Activated CD4-positive, alpha-beta T cell treated with anti-CD3 and anti-CD28 coated beads for 1 hour (primary cell): ENCODE measurements at places on chromosomes 1 and 21.

DNA sequence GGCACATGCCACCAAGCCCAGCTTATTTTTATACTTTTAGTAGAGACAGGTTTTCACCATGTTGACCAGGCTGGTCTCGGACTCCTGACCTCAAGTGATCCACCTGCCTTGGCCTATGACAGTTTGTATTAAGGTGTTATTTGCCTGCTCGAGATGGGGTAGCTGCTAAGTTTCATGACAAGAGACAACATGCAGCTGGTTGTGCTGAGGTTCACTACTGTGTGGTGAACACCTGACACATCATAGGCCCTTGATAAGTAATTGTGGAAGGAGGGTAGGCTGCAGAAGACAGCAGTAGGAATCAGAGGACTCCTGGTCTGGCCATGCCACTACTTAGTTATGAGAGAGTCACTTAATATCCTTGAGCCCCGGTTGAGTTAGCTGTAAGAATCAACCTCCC is 46.2 kb downstream of the PLPP3 start:
- DNase-seq: no peak

GRCh38 chr1:25685938-25686665 is 69.5 kb downstream of the MAN1C1 start:
- DNase-seq: no peak

- DNase-seq: no peak
Measured at GRCh38 chr1:156226116-156226538, 13.3 kb downstream of the PMF1 start.

DNA sequence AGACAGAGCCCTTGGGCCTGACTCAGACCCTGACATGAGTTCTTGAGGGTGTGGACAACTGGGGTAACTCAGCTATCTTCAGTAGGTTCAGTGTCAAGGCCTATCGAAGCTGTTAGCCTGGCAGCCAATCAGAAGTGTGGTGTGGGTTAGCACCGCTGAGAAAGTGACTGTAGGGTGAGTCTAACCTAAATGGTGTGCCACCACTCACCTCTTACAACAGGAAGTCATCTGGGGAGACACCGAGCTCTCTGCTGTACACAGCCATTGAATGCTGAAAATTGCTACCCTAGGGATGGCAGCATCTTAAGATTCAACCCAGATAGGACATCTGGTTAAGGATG is 44.6 kb downstream of the RASSF5 start:
- peak; percentile 66 for DNase-seq

GRCh38 chr1:168755800-168756418 is 26.9 kb upstream of the DPT start:
- no peak for DNase-seq

DNA sequence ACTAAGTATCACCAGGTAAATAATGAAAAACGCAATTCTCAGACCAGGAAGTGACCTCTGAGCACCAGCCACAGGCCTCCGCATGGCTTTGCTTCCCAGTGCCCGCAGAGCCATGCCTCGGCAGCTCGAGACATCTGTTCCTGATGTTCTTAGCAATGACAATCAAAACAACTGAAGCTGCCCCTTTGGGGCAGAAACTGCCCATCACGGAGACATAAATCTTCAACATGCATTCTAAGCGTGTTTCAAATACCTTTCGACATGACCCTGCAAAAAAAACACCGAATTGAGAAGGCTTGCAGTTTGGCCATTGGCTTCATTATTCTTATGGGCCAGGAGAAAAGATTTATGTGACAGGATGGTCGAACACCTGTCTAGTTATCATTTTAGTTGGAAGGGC is 5.8 kb upstream of the RAP1GAP start:
- no peak for DNase-seq

GRCh38 chr1:60569189-60569588 is 495.6 kb upstream of the C1orf87 start:
- no peak for DNase-seq

DNA sequence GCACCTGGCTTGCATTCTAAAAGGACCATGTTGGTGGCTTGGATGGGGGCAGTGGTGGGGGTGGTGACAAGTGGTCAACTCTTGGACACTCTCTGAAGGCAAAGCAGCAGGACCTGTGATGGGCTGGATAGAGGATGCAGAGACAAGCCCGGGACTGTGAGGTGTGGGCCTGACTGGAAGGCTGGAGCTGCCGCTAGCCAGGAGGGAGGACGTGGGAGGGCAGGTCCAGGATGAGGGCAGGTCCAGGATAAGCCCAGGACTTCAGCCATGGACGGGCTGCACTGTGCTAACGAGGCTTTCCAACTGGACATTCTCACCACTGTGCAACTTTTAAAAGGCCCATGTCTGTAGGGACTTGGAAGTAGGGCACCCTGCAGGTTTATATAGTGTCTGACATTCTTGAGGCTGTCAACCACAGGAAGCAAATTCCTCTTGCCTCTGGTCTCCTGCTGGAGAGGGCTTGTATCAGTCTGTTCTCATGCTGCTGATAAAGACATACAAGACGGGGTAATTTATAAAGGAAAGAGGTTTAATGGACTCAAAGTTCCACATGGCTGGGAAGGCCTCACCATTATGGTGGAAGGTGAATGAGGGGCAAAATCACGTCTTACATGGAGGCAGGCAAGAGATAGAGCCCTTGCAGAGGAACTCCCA is 8.3 kb upstream of the C1orf167 start:
- no peak for DNase-seq

GRCh38 chr1:21254335-21254951 is 35.8 kb downstream of the ECE1 start:
- DNase-seq: no peak

- DNase-seq: no peak
Measured at GRCh38 chr1:17597651-17598050, 58.2 kb downstream of the ARHGEF10L start.

- no peak for DNase-seq
Measured at GRCh38 chr1:213985209-213986019, 2.4 kb upstream of the PROX1 start.

GRCh38 chr1:27650171-27650538 is 15.2 kb upstream of the FGR start:
- DNase-seq: no peak

DNA sequence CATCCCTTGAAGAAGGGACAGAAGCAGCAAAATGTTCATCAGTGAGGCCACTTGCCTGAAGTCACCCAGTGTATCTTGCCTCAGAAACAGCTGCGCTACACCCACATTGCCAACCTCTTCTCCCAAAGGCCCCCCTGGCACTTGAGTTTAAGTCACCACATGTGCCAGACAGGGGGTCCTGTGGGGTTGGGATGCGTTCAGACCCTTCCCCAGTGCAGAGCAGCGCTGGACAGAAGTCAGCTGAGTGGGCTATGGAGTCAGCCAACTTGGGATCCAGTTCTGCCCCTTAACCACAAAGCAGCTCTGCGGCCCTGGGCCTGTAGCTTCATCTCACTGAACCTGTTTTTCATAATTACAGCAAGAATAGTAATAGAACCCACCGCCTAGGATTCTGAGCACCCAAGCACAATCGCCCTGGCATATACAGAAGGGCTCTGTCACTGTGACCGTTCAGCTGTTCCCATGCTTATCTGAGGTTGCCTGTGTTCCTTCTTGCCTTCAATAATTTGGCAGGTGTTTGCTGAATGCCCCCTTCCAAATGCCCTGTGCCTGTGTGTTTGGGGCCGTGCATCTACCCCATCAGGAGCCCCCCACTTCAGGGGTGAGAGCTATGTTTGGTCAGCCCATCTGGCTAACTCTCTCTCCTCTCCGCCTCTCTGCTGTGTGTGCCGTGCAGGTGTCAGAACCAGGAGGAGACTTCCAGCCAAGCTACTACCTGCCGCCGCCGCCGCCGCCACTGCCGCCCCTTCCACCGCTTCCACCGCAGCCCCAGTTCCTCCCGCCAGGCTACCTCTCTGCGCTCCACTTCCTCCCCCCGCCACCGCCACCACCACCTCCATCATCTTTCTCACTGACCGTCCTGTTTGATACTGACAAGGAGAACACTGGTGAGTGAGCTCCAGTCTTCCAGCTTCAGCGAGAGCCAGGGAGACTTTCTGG is 5.0 kb downstream of the DMRTB1 start:
- DNase-seq: no peak

GRCh38 chr1:15911927-15912326 is 64.0 kb downstream of the ZBTB17 start:
- no peak for DNase-seq

DNA sequence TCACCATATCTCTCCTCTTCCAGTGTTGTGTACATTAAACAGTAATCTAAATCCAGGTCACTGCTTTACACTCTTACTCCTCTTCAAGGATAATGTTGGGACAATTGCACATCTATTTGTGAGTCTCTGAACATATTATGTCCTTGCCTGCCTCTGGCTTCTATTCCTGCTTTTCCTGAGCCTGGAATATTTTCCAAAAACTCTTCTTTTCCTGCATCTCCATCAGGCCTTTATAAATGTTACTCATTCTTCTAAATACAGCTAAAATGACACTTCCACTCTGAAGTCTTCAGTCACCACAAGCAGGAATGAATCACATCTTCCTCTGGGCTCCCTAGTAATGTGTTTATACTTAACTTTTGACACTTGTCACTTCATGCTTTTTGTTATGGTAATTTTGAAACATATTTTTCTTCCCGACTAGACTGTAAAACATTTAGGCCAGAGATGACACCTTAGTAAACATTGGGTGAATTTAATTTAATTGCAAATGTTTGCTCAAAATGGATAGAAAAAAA is 396.0 kb downstream of the LRRIQ3 start:
- no peak for DNase-seq

GRCh38 chr1:71557138-71557537 is 476.3 kb upstream of the ZRANB2 start:
- DNase-seq: no peak

DNA sequence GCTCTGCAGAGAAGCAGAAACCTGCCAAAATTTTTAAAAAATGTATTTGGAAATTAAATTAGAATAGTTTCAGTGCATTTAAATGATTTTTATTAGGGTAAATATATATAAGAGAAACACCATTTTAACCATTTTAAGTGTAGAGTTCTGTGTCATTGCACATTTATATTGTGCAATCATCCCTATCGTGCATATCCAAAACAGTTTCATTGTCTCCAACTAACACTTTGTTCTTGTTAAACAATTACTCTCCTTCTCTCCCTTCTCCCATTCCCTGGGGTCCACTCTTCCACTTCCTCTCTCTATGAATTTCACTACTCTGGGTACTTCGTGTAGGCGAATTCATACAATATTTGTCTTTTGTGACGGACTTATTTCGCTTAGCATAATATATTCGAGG is 6.0 kb upstream of the OR2L8 start:
- DNase-seq: no peak

GRCh38 chr1:228863776-228864175 is 128.5 kb downstream of the RHOU start:
- DNase-seq: no peak

GRCh38 chr1:205144046-205144720 is 22.4 kb upstream of the RBBP5 start:
- no peak for DNase-seq

GRCh38 chr1:65255035-65255655 is 54.2 kb upstream of the DNAJC6 start:
- DNase-seq: no peak

GRCh38 chr1:159465191-159465603 is 25.7 kb downstream of the OR10J1 start:
- DNase-seq: no peak

GRCh38 chr1:166907763-166908162 is 31.7 kb upstream of the TADA1 start:
- DNase-seq: no peak

DNA sequence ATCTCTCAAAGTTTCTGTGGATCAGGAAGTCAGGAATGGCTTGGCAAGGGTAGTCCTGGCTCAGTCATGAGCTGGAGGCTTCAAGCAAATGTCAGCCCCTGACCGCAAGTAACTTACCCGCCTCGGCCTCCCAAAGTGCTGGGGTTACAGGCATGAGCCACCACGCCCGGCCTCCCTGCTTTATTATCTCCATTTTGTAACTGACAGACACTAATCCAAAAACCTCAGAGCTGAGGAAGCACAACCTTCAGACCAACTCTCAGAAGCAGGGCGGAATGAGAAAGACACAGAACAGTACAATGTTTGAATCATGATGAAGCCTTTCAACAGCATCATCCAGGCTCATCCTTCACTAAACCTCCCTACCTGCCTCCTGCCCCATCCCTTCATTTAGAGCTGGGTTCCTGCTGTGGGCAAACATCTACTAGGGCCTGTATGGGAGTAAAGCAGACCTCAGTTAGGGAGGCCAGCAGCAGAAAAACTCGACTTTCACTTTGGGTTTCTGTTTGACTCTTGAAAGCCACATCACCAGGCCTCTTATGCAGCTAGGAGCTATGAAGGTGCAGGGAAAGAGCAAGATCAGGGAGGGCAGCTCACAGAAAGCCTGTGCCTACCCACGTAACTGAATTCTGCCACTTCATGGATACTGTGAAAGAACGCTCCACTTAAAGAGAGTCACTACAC is 84.4 kb upstream of the RAB4A start:
- DNase-seq: no peak

DNA sequence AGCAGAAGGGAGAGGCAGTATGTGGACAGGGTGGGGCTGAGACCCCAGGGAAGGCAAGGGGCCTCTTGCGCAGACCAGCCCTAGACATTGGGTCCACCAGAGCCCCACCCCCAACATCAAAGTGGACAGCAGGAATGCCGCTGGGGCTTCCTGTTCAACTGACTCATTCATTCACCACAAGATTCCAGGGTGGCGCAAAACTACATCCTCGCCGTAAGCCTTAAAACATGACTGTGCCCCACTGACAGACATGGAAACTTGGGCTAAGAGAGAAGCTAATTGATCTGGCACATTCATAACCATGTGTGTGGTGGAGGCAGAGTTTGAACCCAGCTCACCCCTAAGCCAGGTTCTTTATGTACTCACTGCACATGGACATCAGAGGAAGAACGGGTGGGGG is 14.0 kb downstream of the COL16A1 start:
- no peak for DNase-seq

DNA sequence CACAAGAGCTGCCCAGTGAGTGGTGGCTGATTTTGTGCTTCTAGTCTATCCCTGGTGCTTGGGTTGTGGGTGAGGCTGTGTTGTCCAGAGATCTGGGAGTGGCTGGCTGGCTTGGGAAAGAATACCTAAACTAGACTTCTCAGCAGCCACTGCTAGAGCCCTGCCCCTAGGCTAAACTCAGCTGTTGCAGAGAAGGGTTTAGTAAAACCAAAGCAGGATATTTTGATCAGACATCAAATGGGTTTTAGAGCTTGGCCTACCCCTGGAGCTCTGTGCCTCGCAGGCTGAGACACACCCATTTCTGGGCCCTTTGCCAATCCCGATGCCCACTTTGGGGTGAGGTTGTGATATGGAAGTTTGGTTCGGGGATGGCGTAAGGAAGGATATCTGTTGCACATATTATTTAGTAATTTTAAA is 88.5 kb downstream of the UCK2 start:
- DNase-seq: no peak

DNA sequence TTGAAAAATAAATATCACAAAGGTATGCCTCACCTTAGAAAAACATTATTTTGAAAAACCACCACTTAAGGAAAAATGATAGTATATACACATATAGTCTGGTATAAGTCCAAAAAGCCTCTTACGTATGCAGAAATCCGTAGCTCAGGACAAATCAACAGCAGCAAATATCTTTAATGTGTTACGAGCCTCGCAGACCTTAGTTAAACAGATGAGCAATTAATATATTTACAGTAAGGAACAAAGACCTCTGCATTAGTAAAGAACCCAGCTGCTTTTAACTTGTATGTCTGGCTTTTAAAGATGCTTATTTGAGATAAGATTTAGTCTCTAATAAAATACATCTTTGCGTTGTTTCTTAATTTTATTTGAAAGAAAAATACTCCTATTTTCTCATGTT is 79.9 kb upstream of the CHRM3 start:
- no peak for DNase-seq

- DNase-seq: no peak
Measured at GRCh38 chr21:34282223-34282622, 81.6 kb upstream of the KCNE2 start.

GRCh38 chr1:247113733-247114271 is 9.6 kb upstream of the ZNF669 start:
- DNase-seq: no peak
